ENCODE measurements at places on chromosomes 16 and 17. TPM values are rescaled to one million over a fixed set of nuclear protein-coding genes. Genes with fewer than 3 reads are reported as not detected.

DNA sequence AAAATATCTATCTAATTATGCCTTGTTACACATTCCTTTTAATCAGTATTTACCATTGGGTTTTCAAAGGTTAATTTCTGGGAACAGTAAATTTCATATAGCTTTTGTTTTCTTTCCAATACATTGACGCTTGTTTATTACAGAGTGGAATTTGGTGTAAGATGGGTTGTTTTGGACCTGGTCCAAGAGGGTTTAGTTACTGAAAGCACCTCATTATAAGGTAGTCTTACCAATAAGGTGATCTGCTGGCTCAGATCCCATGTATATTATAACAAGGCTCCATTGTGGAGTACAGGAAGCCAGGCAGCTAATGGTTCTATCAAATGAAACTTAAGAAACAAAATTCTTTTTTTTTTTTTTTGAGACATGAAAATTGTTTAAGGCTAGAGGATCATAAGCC is 87.3 kb upstream of the NACA2 start:
- peaks cover 6% of the 10 kb centered on the region for H3K27me3 ChIP-seq
- H3K36me3 ChIP-seq: no peaks in the 10 kb centered on the region
- DNase-seq: no peak
- no peaks in the 10 kb centered on the region for H3K4me1 ChIP-seq

DNA sequence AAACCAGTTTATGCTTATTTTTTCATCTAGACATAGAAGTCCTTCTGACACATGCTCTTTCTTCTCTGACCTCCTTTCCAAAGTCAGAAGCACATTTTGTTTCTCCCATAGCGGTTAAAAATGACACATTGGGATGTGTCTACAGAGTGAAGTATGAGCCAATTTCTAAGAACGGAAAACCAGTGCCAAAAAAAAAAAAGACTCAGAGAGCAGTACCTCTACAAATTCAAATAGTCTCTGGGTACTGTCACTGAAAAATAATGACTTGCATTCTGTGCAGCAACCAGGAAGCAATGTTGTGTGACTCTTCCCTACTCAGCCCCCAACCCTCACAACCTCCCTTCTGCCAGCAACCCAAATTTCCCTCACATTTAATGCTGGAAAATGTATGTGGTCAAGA is 145.5 kb upstream of the PMFBP1 start:
- no peaks in the 10 kb centered on the region for H3K27me3 ChIP-seq
- no peak for DNase-seq
- H3K27ac ChIP-seq: peak overlapping the region; percentile 4
- peaks cover 7% of the 10 kb centered on the region for H3K36me3 ChIP-seq
- no peaks in the 10 kb centered on the region for H3K4me1 ChIP-seq

DNA sequence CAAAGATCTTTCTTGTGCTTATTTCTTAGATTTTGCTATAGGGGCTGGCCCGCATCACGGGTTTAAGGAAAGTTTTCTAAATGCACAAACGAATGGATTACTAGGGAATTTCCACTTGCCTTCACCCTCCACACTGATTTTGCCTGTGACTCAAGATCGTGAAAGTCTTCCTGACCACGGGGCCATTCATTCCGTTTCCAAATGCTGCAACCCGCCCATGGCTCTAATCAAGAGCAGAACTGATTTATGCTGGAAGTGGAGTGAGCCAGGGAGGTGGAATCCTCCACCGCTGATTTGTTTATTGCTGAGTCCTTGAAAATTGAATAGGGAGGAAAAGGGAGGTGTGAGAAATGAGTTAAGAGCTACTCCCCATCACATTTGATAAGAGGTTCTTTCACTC is 52.4 kb downstream of the CA10 start:
- H3K4me1 ChIP-seq: no peaks in the 10 kb centered on the region
- H3K36me3 ChIP-seq: no peaks in the 10 kb centered on the region
- H3K27me3 ChIP-seq: no peaks in the 10 kb centered on the region
- DNase-seq: no peak
- no peak overlapping the region for H3K27ac ChIP-seq

DNA sequence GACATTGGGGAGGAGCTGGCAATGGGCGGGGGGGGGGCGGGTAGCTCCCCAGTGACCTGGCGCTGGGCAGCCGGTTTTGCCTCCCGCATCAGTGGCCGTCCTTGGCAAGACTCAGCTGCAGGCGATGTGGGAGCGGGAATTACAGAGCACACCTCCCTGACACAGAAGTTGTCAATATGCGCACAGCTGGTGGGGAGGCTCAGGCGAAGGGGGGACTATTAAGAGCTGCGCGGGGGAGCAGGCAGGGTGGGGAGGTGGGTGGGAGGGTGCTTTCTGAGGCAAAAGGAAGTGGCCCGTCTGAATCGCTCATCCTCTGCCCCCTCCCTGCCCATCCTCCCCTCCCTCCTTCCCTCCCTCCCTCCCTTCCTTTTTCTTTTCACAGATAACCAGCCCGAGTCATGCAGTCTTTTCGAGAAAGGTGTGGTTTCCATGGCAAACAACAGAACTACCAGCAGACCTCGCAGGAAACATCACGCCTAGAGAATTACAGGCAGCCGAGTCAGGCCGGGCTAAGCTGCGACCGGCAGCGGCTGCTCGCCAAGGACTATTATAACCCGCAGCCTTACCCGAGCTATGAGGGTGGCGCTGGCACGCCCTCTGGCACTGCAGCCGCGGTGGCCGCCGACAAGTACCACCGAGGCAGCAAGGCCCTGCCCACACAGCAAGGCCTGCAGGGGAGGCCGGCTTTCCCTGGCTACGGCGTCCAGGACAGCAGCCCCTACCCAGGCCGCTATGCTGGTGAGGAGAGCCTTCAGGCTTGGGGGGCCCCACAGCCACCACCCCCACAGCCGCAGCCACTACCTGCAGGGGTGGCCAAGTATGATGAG is 44.0 kb downstream of the SREBF1 start:
- peak overlapping the region; percentile 50 for H3K27ac ChIP-seq
- H3K4me3 ChIP-seq: peak overlapping the region; percentile 30
- H3K27me3 ChIP-seq: no peaks in the 10 kb centered on the region

- DNase-seq: no peak
- peak overlapping the region; percentile 80 for H3K4me3 ChIP-seq
- no peaks in the 10 kb centered on the region for H3K36me3 ChIP-seq
Observed at GRCh38 chr17:45248132-45248957, 13.5 kb downstream of the SPATA32 start.

DNA sequence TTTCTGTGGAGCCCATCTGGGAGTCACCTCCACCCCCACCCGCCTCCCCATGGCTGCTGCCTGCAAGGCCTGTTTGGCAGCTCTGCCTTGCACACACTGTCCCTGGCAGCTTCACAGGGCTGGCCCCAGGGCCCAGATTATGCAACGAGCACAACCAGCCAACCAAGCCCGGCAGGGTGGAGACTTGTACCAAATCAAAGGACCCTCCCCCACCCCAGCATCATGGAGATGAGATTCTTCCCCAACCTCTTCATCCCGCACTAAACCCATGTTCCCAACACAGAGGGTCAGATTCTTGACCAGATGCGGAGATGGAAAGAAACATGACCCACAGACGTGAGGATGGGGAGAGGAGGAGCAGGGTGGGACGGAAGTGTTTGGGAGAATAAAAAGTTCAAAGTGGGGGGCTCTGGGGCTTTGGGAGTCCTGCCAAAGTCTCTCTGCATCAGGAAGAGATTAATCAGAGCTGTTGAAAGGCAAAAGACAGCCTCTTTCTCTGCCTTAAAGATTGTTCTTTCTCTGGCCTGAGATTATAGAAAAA is 3.8 kb downstream of the SMARCD2 start:
- no peak overlapping the region for H3K27ac ChIP-seq
- no peak for DNase-seq
- no peak overlapping the region for H3K4me3 ChIP-seq
- H3K36me3 ChIP-seq: peaks cover 11% of the 10 kb centered on the region

DNA sequence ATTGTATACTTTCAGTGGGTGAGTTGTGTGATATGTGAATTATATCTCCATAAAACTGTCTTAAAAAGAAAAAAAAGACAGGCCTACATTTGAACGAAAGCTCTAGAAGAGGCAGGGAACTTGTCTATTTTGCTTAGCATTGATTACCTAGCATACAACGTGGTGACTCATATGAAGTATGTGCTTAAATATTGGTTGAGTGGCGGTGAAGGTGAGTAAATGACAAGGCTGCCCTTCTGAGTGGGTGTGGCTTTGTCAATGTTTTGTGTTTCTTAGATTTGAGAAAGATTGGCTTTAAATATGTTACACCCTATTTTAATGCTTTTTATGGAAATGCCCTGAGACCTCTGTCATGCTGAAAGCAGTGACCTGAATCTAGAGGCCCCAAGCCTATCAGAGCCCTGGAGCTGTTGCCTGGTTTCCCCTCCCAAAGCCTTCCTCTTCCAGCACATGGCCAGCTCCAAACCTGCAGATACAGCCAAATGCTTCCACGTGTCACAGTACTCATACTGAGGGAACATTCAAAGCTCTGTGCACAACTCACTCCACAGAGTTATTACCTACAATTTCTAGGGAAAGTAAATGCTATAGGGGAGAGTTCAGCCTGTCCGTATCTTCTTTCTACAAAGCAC is 260.0 kb downstream of the PHKB start:
- H3K27ac ChIP-seq: no peak overlapping the region
- H3K36me3 ChIP-seq: no peaks in the 10 kb centered on the region
- no peaks in the 10 kb centered on the region for H3K27me3 ChIP-seq
- no peak for DNase-seq

DNA sequence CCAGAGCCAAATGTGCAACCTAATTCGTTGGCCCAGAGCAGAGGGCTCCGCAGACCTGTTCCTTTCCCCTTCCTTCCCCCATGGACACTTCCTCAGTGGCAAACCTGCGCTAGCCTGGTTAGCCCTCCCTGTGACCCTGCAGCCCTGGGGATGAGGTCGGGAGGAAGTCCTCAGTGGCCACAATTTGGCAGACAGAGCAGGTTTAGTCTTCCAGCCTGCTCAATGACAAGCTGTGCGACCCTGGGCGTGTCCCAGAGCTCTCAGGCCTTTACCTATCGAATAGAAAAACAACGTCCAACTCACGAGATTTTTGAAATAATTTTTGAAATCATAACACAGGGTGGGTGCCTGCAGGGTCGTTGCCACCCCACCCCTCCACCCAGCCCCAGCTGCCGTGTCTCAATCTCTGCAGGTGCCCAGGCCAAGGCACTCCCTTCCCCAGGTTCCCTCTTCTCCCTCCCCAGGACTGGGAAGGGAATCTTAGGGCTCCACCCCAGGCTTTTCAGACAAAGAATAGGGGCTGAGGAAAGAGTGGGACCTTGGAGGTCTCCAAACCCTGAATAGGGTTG is 1.4 kb downstream of the HBM start:
- H3K36me3 ChIP-seq: no peaks in the 10 kb centered on the region
- no peak for DNase-seq
- H3K27me3 ChIP-seq: peaks cover 18% of the 10 kb centered on the region
- no peak overlapping the region for H3K27ac ChIP-seq
- peaks cover 2% of the 10 kb centered on the region for H3K4me1 ChIP-seq
- H3K4me3 ChIP-seq: peak overlapping the region; percentile 20

DNA sequence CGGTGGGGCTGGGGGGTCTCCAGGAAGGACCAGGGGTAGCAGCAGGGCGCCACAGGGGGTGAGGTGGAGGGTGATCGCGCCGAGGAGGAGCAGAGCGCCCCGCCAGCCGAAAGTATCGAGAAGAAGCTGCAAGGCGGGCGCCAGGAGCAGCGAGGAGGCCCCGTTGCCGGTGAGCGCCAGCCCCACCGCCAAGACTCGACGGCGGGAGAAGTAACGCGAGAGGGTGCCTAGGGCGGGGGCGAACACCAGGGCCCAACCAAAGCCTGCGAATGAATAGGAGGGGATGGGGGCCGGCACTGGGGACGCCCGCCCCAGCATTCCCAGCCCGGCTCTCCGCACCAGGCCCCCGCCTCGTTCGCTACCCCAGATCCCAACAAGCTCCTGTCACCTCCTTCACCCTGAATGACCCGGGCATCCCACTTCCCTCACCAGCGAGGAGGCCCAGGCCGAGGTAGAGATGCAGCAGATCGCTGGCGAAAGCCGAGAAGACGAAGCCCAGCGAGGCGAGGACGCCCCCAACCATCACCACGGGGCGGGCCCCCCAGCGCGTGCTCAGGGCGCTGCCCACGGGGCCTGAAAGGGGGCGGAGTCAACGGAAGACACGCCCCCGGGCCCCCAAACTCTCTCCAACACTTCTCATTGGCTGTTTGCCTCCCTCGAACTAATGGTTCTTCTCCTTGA is 1.3 kb downstream of the SLC16A11 start:
- no peaks in the 10 kb centered on the region for H3K36me3 ChIP-seq
- H3K4me1 ChIP-seq: peaks cover 32% of the 10 kb centered on the region
- peak overlapping the region; percentile 67 for H3K27ac ChIP-seq
- H3K4me3 ChIP-seq: peak overlapping the region; percentile 77
- no peak for DNase-seq

GRCh38 chr16:54873071-54873470 is 57.6 kb upstream of the IRX5 start:
- H3K27me3 ChIP-seq: peaks cover 3% of the 10 kb centered on the region
- H3K4me3 ChIP-seq: no peak overlapping the region
- no peak overlapping the region for H3K27ac ChIP-seq

DNA sequence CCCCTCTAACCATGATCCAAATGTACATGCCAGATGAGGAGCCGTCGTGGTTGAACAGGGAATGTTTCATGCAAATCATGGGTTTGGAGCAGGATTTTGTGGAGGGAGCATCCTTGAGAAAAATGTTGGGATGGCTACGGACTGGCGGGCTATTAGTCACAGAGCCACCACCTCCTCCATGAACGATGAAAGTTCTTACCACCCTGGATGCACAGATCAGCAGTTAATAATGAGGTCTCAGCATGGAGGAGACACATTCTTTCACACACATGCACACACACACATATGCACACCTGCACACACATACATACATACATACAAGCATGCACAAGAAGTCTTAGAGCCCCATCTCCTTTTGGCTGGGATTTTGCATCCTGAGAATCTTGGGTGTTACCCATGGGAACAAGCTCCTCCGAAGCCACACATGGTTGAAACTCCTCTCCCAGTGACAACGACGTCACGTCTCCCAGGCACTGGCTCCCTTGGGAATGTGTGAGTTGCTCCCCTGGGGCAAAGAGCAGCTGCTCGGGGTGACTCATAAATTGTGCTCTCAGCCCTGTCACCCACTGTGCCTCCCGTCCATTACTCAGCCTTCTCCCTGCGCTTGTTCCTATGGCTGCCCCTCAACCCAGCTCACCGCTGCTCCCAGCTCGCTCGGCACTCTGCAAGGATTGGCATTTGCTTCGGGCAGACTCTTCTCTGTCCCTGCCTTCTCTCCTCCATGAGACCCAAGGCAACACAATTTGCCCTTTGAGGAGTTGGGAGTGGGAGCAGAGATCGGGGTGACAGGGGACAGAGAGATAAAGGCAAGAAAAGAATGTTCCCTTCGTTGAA is 344.6 kb downstream of the SOX9 start:
- no peaks in the 10 kb centered on the region for H3K4me1 ChIP-seq
- no peak for DNase-seq
- no peak overlapping the region for H3K4me3 ChIP-seq

Gene C17orf100
- 1.5 TPM for total RNA-seq

Gene CHAD
- total RNA-seq: not detected

Gene ROGDI
- 7.1 TPM for total RNA-seq

Gene SHISA9
- 0.11 TPM for total RNA-seq

Gene NRN1L
- 1.2 TPM for total RNA-seq

Gene KIF18B
- total RNA-seq: 26.5 TPM

Gene SGCA
- total RNA-seq: not detected
